Mesenteric fat pad (tissue), 1 donor: ENCODE measurements at places on chromosomes 16 and 17. TPM values are rescaled to one million over a fixed set of nuclear protein-coding genes. Genes with fewer than 3 reads are reported as not detected.

Gene IRX6
- total RNA-seq: 2.3 TPM

- DNase-seq: no peak
Measured at GRCh38 chr16:4395055-4395726, 21.2 kb downstream of the CORO7 start.

Gene C17orf67
- 2.0 TPM for total RNA-seq

DNA sequence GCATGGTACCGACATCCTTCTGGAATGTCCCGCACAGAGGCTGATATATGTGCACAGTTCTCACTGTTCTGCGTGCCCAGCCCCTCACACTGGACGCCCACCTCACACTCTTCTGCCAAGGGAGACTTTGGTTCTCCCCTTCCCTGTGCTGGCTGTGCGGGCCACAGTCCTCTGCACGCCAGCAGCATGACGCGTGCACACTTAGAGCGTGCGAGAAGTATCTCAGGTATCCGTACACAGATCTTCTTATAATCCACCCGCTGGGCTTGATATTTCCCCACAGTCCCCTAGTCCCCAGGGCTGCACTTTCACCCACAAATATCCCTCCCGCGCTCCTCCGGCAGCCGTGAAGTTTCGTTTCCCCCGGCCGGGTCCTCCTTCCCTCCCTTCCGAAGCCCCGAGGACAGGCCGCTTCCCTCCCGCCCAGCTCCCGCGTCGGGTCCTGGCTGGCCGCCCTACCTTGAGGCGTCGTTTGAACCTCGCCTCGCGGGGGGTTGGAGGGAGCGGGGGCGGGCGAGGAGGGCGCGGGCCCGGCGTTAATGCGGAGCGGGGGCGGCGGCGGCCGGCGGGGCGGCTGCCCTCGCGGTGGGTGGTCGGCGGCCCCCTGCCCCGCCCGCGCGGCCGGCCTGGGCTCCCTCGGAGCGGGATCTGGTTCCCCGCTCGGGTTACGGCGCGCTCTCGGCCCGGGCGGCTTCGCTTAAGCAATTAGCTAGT lies 5.0 kb upstream of the FOXF1 start:
- DNase-seq: no peak

DNA sequence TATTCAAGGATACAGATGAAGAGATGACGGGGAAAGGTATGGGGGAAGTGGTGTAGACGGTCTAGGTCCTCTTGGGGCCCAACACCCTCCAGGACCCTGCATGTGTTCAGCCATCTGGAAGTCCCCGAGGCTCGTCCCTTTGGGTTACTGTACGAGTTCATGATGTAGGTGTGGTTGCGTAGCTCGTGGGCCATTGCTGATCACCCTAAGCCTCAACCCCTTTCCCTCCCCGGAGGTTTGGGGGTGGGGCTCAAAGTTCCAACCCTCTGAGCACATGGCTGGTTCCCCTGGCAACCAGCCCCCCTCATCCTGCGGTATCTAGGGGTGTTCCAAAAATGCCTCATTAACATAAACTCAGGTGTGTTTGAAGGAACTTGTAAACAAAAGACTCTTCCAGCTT lies 98.8 kb upstream of the METRNL start:
- no peak for DNase-seq

Gene KCNH6
- not detected for total RNA-seq

GRCh38 chr17:40038882-40039513 lies 15.2 kb downstream of the MED24 start:
- no peak for DNase-seq

DNA sequence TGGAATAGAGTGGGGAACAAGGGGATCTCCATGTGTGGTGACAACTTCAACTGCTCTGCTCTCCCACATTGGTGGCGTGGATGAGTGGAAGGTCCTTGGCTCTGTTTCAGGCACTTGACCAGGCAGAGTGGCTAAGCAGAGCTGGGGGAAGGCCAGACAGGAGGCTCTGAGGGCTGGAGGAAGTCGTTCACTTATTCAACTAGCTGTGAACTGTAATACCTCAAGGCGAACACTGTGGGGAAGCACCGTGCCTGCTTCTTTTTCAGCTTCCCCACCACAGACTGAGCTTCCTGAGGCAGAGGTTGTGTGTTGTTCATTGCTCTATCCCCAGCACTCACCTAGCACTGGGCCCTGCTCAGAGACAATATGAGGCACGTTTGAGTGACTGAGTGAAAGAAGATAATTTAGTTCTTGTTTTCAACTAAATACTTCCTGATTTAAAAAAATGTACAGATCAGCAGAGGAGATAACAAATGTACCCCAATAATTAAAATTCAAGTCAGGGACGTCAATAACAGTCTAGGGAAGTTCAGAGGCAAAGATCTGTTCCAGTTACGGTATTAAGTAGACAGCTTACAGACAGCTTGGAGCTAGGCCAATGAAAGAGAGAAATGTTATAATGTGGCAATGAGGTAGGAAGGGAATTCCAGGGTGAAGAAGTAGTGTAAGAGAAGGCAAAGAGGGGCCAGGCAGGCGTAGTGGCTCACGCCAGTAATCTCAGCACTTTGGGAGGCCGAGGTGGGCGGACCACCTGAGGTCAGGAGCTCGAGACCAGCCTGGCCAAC lies 34.7 kb downstream of the MYO18A start:
- no peak for DNase-seq

Gene SLC5A10
- not detected for total RNA-seq

Gene PDILT
- total RNA-seq: not detected

Gene EZH1
- 50.5 TPM for total RNA-seq

Gene AANAT
- not detected for total RNA-seq

- no peak for DNase-seq
Measured at GRCh38 chr16:10990378-10990777, 46.0 kb downstream of the CLEC16A start.

GRCh38 chr17:21252796-21253645 lies at the start of gene NATD1:
NATD1 (minus strand) TSS chr17:21253410; CDS start chr17:21253264, 146 bp downstream.
- DNase-seq: no peak

Gene FBXL16
- total RNA-seq: not detected

GRCh38 chr16:55264949-55265348 lies 59.1 kb upstream of the IRX6 start:
- no peak for DNase-seq

Gene WFIKKN1
- total RNA-seq: 0.55 TPM

Gene DNAI2
- not detected for total RNA-seq

- no peak for DNase-seq
Measured at GRCh38 chr16:89847051-89847939, 19.0 kb downstream of the SPIRE2 start.

- DNase-seq: no peak
Measured at GRCh38 chr16:15950869-15951268, 1.5 kb downstream of the ABCC1 start.

Gene ARHGAP44
- 4.1 TPM for total RNA-seq

- DNase-seq: no peak
Measured at GRCh38 chr17:71681427-71682173, 439.2 kb upstream of the SOX9 start.

DNA sequence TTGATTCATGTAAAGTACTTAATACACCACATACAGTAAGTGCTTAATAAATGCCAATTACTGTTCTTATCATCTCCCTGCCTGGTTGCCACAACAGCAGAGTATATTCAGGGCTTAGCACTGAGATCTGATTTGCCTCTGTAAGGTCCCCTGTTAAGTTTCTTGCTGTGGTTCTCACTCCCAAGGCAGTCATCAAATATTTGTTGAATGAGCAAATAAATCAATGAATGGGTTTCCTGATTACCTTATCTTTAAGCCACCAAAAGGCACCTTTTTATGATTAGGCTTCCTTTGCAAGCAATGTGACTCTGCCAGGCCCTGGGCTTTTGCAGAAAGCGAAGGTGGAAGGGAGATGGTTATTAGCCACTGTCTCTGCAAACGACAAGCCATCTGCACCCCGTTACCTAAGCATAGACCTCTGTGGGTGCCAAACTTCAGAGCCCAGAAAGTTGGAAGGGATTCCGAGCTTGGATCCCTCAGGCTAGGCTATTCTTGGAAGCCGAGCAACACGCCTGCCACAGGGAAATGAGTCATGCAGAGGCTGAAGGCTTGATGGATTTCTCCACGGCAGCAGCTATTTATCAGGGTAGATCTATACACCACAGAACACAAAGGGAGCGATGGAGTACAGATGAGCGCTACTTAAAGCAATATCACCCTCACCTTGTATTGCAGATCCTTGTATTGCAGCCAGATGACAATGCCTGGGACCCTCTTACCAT lies 102.0 kb downstream of the GRIN2A start:
- DNase-seq: no peak

DNA sequence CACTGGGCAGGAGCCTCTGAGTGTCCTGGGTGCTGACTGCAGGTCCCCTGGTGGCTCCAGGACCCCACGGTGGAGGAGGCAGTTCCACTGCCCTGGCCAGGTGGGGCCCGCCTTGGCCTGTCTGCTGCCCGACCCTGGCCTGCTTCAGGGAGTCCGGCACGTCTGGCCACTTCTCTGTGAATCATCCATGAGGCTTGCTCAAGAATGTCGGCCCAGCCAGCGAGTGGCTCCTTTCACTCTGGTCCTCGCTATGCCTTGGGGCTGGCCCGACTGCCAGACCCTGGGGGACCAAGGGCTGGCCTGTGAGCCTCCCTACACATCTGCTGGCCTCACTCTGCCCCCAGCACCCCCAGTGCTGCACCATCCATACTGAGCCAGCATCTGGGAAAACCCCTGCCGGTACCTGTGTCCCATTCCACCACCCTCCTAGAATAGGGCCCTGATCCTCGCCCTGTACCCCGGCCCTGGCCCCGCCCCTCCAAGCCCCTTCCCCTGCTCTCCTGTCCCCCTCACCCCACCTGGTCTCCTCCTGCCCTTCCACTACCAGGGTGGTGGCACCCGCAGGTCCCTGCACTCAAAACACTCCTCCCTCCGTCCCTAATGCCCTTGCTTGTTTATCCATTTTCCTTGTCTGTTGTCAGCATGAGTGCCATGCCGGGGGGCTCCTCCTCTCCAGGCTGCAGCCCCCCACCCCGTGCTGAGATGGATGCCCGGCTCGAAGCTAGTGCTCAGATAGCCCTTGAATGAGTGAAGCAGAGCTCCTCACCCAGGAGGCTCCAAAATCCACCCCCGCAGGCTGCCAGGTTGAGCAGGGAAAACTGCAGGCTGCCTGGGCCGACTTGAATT lies 35.5 kb downstream of the ADCY7 start:
- DNase-seq: peak; percentile 90

Gene SEPTIN12
- total RNA-seq: not detected

GRCh38 chr17:59783221-59784047 lies 76.0 kb downstream of the VMP1 start:
- DNase-seq: no peak

GRCh38 chr17:29591146-29591736 lies 1.7 kb upstream of the ANKRD13B start:
- DNase-seq: no peak

Gene CCL22
- total RNA-seq: not detected

DNA sequence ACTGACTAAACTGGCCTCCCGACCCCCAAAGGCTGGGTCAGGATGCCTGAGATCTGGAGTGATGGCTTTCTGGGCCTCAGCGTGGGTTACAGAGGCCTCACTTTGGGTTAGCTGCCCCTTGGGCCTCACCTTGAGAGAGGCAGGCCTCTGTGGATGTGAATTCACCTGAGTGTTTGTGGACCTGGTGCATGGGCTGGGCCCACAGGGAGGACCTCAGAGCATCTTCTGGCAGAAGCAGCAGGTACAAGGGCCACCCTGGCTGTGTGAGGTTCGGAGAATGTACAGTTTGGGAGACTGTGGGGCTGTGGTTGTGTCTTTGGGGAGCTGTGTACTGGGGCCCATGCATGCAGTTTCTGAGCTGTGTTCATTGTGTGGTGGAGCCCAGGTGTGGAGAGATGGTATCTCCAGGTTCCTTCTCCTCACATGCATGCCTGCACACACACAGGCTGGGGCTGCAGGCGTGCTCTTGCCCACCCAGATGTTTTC lies 18.3 kb downstream of the RARA start:
- no peak for DNase-seq

Gene KCNAB3
- total RNA-seq: 1.3 TPM

- DNase-seq: no peak
Measured at GRCh38 chr16:76265434-76266045, 11.7 kb upstream of the CNTNAP4 start.

DNA sequence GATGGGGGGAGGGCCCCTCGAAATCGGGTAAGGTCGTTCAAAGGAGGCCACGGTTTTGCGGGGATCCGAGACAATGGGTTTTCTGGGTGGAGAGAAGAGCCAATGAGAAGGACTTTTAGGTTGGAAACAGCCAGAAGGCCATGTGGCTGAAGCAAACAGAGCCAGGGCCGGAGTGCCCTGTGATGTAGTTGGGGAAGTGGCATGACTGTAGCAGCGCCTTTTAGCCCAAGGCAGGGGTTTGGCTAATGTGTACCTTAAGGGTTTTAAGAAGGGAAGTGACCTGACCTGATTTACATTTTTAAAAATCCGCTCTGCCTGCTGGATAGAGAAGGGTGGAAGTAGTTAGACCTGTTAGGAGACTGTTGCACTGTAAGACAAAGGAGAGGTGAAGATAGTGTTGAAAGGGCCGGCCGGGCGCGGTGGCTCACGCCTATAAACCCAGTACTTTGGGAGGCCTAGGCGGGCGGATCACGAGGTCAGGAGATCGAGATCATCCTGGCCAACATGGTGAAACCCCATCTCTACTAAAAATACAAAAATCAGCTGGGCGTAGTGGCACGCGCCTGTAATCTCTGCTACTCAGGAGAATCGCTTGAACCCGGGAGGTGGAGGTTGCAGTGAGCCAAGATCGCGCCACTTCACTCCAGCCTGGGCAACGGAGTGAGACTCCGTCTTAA lies 1.0 kb downstream of the LYRM1 start:
- DNase-seq: no peak

Gene ADAD2
- total RNA-seq: not detected

DNA sequence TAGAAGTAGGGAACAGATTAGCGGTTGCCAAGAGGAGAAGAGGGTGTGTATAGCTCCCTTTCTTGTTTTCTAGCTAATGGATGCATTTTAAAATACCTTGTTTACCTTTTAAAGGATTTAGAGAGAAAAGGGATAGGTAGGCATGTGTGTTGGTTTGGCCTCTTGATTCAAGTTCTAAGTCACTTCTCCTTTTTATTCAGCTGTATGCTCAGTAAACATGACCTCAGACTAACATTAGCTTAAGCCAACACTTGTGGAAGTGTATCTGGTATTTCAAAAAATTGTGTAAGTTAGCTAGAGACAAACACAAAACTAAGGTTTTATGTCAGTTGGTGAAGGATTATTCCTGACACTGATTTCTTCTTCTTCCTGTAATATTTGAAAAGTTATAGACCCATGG lies 204.1 kb upstream of the NOG start:
- no peak for DNase-seq

DNA sequence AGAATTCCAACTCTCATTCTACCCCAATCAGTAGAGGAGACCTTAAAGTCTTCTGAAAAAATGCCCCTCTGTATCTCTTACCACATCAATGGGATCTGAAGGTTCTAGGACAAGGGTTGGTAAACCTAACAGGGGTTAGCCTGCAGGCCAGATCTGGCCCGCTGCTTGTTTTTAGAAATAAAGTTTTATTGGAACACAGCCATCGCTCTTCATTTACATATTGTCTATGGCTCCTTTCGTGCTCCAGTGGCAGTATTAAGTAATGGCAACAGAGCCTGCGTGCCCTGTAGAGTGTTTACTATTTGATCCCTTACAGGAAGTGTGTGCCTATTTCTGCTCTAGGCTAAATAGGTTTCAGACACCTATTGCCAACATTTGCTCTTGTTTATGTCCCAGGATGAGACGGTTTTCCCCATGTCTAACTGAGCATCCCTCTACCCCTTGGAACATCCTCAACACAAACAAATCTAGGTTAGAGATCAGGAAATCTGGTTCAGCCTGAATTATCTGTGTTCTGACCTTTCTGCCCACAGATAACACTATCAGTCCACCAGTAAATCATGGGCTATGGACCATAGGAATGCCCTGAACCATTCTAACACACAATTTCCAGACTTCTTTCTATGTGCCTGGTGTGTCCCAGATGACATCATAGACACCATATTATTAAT lies 44.2 kb upstream of the ERCC4 start:
- DNase-seq: no peak

- no peak for DNase-seq
Measured at GRCh38 chr17:68719431-68719830, 118.3 kb upstream of the FAM20A start.
